Activated T-helper 1 cell treated with anti-CD3 and anti-CD28 coated beads, Interleukin-12 subunit alpha, Interleukin-12 subunit beta, Interleukin-2, Interleukin-4 antibody, amounts not matched to agents 30 ng/mL and 10 ng/mL and 1 ng/mL, durations not matched to agents 14 hours and 24 hours and 36 hours (primary cell): ENCODE measurements at places on chromosomes 4 and X. TPM values are rescaled to one million over a fixed set of nuclear protein-coding genes. Genes with fewer than 3 reads are reported as not detected.
A peak's percentile ranks its signal among the peaks of the same experiment; 100 is the strongest.

Gene RAB9B
- total RNA-seq, result 0.18 and 0.37 TPM in 2 replicates

Gene ITIH6
- total RNA-seq, result not detected in 2 replicates

Gene OPN1LW
- total RNA-seq, result not detected in 2 replicates

DNA sequence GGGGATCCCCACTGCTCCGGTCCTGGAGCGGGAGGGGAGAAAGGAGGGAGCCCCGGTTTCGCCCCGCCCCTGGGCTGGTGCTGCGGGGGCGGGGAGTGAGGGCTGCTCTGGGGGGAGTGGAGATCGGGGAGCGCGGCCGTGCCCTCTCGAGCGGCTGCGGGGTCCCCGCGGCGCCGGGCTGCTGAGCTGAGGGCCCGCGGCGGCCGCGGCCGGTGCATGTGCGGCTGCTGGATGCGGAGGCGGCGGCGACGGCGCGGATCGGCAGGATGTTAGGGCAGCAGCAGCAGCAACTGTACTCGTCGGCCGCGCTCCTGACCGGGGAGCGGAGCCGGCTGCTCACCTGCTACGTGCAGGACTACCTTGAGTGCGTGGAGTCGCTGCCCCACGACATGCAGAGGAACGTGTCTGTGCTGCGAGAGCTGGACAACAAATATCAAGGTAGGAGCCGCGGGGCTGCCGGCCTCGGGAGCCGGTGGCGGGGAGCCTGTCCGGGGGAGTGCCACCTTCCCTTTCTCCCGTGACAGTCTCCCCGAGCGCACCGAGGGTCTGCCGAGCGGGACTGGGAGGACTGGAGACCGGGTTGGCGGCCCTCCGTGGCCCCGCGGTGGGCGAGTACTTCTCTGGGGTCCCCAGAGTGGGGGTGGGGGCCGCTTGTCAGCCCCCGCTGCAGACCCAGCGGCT is at the start of gene ING2:
TSS of gene ING2 (plus strand) at position 129 of the 681 bp plus-strand sequence. CDS start at position 267, 138 bp downstream.
- DNase-seq, result no peak

Gene PNMA6F
- not detected in 2 replicates for total RNA-seq

Gene CCKAR
- total RNA-seq, result not detected in 2 replicates

Gene SPANXB1
- total RNA-seq, result not detected in 2 replicates

GRCh38 chrX:151919610-151920009 is 6.9 kb downstream of the MAGEA4 start:
- no peak for DNase-seq

Gene NMU
- total RNA-seq, result 0.27 TPM in 1 of 2 replicates, not detected in the other

DNA sequence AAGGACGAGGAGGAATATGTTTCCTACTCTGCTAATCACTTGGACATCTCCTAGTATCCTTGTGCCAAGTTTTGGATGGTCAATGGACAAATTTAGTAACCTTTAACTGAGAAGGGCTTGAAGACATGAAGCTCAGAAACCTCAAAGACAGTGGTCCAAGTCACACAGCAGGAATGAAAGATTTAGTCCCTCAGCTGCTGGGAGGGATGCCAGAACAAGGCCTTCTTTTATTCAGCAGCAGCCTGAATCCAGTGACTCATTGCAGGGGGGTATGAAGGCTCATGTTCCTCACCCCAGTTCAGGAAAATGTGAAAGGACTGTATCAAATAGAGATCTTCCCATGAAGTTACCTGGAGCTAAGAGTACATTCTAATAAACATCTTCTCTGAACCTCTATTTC is 214.9 kb upstream of the UGT8 start:
- no peak for DNase-seq

Gene CLDN34
- total RNA-seq, result not detected in 2 replicates

Gene EDA2R
- 3.8 and 4.2 TPM in 2 replicates for total RNA-seq

DNA sequence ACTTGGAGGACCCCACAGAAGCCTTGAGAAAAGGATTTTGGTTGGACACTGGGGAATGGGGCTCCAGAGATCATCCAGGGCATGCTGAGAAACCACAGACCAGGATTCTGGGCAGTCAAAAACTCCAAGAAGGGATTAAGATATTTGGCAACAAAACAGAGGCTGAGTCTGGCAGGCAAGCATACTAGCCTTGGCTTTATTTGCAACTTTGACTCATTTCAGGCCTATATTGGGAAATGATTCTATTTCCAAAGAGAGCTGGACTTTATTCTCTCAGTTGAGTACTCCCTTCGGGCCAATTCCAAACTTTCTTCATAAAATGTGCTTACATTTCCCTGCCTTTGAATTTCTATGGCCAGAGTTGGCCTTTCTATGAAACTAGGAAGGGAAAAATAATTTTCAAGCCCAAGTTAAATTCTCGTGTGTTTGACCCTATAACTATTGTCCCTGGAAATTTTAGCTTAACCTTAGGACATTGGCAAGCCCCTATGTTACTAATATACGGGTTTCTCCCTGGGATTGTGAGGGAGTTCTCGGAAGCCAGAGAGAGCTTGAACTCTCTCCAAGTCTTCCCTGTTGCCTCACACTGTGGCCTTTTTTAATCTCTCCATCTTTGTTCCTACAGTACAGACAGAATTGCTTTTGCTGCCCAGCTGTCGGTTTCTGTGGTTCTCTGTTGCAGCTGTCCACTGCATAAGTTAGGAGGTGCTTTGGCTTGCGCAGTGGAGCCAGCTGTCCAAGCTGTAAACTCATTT is 112.6 kb upstream of the FAM9A start:
- no peak for DNase-seq

DNA sequence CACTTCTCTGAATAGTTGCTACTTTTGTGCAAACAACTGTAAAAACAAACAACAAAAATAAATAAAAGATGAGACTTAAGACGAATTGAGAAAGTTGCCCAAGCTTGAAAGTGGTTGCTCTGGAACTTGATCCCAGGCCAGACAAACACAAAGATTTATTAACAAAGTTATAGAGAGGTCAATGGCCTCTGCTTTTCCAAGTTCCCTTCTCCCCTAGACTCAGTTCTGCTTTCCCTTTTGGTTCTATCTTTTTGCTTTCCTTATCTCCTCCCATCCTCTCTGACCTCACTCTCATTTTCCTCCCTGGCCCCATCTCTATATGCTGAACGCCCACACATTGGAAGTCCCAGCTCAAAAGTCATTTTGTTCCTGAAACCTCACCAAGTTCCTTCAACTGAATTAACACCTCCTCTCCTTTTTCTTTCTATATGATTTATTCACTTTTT is 82.7 kb downstream of the MXRA5 start:
- DNase-seq, result no peak

- no peak for DNase-seq
These were observed 147.4 kb downstream of the SMIM20 start for GRCh38 chr4:26061248-26061986.

- no peak for DNase-seq
These were observed 504 bp upstream of the RBM3 start for GRCh38 chrX:48573690-48574269.

- DNase-seq, result no peak
These were observed 551.4 kb downstream of the IQCM start for GRCh38 chr4:149264093-149264733.

- DNase-seq, result no peak
These were observed 2.8 kb downstream of the SFRP2 start for GRCh38 chr4:153785910-153786721.

GRCh38 chrX:65697211-65697641 is 29.8 kb downstream of the MSN start:
- DNase-seq, result no peak

GRCh38 chr4:108036213-108036612 is 46.5 kb downstream of the HADH start:
- peak; percentile 60 for DNase-seq

DNA sequence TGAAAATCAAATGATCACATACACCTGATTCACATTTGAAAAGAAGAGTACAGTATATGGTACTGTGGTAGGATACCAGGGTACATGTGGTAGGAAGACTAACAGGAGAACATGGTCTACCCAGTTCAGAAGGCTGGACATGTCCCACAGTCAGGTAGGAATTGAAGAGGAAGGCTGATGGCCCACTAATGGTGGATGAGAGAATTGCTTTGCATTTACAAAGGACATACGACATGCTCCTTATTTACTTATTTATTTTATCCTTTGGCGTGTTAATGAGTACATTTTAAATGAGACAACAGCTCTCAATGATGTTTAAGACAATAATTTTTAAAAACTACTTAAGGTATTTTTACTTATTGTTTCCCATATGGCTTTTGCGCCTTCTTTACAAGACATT is 106.7 kb upstream of the BMP2K start:
- DNase-seq, result no peak

DNA sequence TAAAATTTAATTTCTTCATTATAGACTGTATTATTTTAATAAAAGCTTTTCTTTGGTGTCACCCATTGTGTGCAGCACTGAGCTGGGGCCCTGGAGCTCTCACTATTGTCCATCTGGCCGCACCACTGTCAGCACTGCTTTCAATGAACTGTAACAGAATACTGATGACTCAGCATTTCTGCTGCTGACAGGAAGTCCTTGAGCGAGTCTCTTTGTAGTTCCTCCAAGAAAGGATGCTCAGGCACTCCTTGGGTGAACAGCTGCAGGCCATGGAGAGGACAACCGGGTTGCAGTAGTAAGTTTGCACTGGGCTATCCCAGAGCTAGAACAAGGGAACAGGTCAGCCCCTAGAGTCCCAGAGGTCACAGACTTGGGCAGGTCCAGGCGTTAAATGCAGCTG is 81.6 kb downstream of the SORBS2 start:
- DNase-seq, result no peak

Gene WDR17
- total RNA-seq, result 1.5 and 1.6 TPM in 2 replicates

GRCh38 chrX:12494400-12495138 is 296.6 kb upstream of the PRPS2 start:
- DNase-seq, result no peak

Gene UGT2A2
- total RNA-seq, result not detected in 2 replicates

DNA sequence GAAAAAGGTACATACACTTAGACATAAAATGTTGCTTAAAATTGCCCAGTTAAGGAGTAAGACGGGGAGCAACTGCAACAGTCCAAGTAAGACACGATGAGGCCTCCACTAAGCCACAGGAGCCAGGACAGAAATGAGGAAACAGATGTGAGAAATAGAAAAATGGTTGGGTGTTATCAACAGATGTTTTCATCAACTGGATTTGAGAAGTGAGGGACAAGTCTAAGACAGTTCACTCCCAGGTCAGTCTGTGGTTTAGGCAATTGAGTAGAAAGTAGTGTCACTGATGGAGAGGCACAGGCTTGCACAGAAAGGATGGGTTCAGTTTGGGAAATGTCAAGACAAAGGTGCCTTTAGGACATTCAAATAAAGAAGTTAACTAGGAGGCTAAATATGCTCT is 23.5 kb upstream of the PHF8 start:
- DNase-seq, result no peak

DNA sequence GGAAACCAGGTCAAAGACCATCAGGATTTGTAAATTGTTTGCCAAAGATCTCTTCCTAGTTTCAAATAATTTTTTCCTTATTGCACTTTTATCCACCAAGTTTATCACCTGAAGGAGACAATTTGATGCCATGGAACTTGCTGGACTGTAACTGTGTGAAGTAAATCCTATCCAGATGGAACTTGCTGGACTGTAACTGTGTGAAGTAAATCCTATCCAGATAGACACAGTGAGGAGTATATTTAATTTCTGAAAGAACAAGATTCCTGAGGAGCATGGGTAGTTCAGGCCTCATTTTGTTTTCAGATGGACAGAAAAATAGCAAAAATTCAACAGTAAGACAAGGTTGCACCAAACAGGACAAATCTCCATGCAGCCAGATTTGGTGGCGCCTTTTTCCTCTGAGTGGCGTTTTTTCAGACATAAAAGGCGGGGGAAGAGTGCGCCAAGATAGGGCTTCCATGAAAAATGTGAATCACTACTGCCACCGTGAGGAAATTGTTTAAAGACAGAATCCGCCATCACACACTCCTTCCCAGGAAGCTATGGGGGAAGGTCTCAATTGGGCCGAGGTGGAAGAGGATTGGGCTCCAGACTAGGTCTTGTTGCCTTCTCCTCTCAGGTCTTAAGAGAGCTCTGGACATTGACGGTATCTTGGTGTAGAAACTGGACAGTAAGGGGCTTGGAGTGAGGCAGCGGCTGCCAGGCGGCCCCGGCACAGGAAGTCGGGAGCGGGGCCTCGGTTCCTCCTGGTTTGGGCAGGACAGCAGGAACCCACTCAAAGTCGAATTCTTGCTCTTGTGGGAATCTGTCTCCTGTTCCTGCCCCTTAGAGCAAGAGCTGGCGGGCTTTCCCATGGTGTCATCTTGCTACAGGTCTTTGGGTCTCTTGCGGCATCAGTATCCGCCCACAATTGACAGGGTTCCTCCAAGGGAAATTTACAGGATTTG is 234.7 kb downstream of the OR13H1 start:
- no peak for DNase-seq

GRCh38 chrX:154599531-154599930 is 14.6 kb downstream of the CTAG1A start:
- DNase-seq, result no peak

DNA sequence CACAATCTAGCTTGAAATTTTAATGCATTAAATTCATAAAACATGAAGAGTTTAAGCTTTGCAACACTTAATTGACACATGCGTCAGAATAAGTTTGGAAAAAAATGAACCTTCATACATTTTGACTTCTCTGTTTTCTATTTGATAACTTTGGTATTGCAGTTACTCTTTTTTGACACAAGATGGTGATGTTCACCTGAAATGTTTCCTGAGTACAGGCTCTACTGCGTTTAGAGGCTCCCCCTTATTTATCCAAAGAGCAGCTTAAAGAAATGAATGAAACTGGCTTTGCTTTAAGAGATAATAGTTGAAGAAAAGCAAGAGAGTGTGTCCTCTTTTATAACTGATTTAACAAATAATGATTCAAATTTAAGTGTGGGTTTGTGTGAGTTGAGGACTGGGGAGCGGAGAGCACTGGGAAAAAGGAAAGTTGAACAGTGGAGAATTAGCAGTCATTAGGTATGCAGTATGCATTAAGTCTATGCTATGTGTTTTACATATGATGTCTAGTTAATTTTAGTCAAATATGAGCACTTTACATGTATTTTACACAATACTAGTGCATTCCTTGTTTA is 180.6 kb upstream of the NUDT6 start:
- DNase-seq, result no peak

DNA sequence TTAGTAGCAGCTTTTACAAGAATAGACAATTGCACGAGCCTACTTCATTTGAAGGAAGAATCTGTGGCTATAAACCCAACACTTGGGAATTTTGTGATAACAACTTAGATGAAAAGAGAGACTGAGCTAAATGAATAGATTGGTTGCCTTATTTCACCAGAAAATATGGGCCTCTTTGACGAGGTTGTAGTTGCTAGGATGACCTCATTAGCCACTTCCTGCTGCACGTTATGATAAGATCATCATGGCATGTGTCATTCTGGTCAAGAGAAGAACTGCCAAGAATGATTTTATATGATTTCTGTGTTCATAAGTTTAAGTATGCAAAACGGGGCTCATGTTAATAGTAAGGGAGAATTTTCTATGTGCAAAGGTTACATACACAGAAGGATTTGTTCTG is 321.9 kb upstream of the GIMD1 start:
- no peak for DNase-seq

Gene SMARCA1
- total RNA-seq, result not detected in 2 replicates
